ENCODE measurements at places on chromosomes 2 and 18. TPM values are rescaled to one million over a fixed set of nuclear protein-coding genes. Genes with fewer than 3 reads are reported as not detected.

CHST10 gene
- total RNA-seq = 28.1 TPM

KIAA2012 gene
- total RNA-seq = not detected

ZNF532 gene
- total RNA-seq = 121 TPM

CD8A gene
- total RNA-seq = 0.34 TPM

KDSR gene
- total RNA-seq = 21.2 TPM

SLC11A1 gene
- total RNA-seq = not detected

PLEKHB2 gene
- 57.4 TPM for total RNA-seq

LDLRAD4 gene
- total RNA-seq = 0.65 TPM

ZNF521 gene
- 148 TPM for total RNA-seq

UCN gene
- 1.2 TPM for total RNA-seq

FSIP2 gene
- total RNA-seq = 12.7 TPM

SERPINB4 gene
- total RNA-seq = not detected

All from neural progenitor cell (in vitro differentiated cells).